ENCODE measurements at places on chromosomes 7 and 10.

DNA sequence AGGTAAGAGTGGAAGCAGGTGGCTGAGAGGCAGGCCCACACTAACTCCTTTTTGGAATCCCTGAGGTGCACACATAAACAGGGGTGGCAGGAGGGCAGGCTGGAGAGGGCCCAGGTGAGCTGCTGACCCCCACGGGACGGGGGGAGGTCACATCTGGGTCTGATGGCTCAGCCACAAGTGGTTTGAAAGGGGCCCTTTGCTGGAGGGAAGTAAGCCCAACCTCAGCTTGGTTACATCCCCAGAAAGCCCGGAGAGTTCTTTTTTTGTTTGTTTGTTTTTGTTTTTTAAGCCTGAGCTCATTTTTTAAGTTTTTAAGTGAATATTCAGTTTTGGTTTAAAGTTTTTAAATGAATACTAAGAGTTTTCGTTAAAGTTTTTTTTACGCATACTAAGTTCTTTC, 72.8 kb upstream of the CUX1 start:
- DNase-seq: no peak

DNA sequence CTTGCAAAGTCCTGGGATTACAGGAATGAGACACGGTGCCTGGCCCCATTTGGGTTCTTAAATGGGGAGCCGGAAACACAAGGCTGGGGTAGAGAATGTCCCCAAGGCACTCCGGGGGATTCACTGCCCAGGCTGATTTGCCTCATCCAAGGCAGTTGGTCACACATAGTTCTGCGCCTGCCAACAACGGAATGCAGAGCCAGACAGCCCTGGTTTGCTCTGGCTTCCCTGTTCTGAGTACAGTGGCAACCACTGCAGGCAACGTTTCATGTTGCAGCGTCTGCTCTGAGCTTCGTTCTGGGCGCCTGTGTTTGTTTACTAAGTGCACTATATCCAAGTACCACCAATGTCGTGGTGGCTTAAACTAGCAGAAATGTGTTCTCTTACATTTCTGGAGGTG, 61.7 kb upstream of the C1QL3 start:
- DNase-seq: no peak

- no peak for DNase-seq
Measured at GRCh38 chr7:107206136-107206535, 37.3 kb downstream of the HBP1 start.

DNA sequence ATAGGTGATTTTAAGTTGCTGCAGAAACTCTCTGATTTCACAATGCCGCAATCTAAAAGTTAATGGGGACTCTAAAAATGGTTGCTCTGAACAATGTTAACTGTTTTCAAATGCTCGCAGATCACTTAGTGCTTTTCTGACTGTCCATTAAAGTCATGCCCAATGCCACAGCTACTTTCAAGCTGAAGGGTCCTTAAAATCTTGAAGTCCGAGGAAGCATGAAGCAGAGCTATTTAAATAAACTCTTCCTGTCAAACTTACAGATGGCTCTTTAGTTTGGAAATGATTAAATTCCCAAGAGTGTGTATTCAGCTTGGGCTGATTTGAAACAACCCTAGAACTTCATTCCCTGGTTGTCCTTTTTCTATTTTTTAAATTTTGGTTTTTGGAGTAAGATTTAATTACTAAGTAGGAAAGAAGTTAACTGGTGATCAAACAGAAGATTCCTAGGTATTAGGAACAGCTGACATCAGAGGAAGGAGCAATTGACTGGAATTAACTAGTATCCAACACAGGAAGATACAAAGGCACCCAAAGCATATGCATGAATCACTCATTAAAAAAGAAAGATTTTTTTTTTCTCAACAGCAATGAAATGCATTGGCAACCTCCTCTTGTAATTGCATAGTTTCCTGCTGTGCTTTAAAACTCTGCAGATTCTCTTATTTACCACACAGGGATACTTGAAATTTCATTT, 105.1 kb downstream of the NRP1 start:
- no peak for DNase-seq

GRCh38 chr7:132800522-132800921, 224.3 kb upstream of the PLXNA4 start:
- no peak for DNase-seq

DNA sequence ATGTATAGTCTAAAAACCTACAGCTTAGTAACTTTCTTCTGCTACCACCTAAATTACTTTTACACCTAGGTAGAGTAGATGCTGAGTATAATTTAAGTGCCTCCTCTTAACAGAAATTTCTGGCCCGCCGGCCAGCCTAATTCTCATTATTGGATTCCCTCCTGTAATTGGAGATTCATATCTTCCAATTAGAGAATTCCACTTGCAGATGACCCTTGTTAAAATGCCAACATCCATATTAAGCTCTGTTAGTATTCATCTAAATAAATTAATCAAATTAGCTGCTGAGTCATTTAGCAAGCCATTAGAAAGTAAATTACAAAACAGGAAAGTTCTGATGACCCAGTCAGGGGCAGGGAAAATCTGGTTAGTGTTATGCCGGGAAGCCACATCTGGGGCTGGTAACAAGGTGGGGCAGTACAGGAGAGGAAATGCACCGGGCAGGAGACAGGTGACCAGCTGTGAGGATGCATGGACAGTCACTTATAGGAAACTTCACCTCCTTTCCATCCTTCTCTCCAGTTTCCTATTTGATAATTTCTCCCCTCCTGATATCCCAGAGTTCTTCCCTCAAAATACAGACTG, 82.8 kb downstream of the ORC5 start:
- DNase-seq: no peak

- DNase-seq: no peak
Measured at GRCh38 chr7:29123626-29124190, 22.6 kb downstream of the CPVL start.

GRCh38 chr10:100645613-100646392, 99.6 kb upstream of the PAX2 start:
- DNase-seq: no peak

GRCh38 chr7:134571101-134571500, 22.2 kb downstream of the AKR1B15 start:
- DNase-seq: no peak

- DNase-seq: no peak
Measured at GRCh38 chr7:28548416-28548815, 136.1 kb downstream of the CREB5 start.

DNA sequence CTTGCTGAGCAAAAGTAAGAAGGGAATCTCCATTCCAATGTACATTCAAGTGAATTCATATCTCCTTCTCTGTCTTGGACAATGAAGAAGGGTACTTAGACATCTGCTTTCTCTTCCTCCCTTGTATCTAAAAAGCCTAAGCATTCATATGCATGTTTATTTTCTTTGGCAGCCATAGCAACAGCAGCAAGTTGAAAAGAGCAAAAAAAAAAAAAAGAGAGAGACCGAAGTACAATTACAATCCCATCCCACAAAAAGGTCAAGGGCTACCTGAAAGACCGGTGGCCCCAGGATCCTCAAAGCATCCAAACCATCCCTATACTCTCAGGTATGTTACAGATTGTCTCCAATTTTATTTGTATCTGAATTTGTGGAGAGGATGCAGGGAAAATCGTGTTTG, 4.1 kb downstream of the OR2F1 start:
- no peak for DNase-seq

GRCh38 chr7:54394834-54395233, 147.3 kb upstream of the VSTM2A start:
- no peak for DNase-seq

DNA sequence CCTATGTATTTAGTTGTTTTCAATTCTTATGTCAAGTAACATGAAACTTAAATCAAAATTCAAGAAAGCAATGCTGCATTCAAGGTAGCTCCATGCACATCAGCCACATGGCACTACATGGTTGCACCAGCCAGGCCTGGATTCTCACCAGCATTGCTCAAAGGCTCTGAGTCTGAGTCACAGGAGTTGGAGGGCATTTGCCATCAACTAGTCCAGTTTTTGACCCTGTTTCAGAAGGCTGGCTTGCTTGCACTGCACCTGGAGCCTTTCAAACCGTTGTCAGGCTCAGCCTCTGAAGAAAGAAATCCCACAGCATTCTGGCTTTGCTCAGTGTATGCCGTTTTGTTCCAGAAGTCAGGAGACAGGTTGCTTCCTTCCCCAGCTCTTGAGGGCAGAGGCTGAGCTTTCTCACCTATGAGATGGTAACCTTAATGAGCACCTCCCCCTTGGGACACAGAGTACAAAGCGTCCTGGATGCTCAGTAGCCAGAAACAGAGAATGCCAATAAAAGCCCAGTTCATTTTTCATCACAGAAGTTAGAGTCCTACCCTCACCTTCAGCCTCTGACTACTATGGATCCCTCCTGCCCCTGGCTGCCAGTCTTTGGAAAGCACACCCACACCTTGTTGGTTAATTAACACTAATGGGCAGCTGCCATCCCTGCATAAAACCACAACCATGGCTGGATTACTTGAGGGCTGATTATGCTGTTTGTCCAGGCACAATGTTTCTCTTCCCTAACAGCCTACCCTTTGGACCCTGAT, 288.4 kb upstream of the LRRTM3 start:
- no peak for DNase-seq

- DNase-seq: no peak
Measured at GRCh38 chr10:128081222-128081621, 45.0 kb downstream of the MKI67 start.

DNA sequence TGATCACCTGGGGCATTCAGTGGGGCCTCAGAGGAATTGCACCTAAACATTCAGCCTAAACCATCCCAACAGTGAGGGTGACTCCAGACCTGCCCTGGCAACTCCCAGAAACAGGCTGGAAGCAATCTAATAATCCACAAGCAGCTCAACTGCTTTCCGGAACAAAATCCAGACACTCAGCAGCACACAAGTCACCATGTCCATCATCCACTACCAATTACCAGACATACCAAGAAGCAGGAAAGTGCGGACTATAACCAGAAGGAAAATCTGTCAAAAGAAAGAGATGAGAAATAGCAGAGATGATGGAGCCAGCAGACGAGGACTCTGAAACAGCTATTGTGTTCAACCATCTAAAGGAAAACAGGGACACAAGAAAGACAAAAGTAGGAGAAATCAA, 342.6 kb upstream of the ZMIZ1 start:
- no peak for DNase-seq

DNA sequence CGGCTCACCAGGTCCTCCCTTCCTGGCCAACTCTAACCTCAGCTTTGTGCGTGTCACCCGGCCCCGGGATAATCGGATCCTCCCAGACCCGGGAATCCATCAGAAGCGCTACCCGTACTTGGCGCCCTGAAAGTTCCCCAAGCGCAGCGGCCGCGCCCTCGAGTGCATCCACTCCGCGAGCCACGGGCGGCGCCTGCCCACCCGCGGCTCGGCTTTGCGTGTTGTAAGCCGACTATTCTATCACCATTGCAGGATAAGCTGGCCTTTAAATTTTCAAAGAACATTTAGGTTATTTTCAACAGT, 35.7 kb upstream of the EBLN1 start:
- DNase-seq: peak; percentile 3

GRCh38 chr10:21888959-21889358, 114.6 kb downstream of the DNAJC1 start:
- DNase-seq: no peak

- DNase-seq: no peak
Measured at GRCh38 chr10:77068272-77068671, 569.3 kb downstream of the KCNMA1 start.

GRCh38 chr7:36275735-36276284, 113.9 kb upstream of the ANLN start:
- DNase-seq: no peak

- DNase-seq: peak; percentile 34
Measured at GRCh38 chr7:151243408-151244195, 4.9 kb downstream of the SMARCD3 start.

- peak; percentile 10 for DNase-seq
Measured at GRCh38 chr7:142454862-142455261, 197.0 kb upstream of the PRSS58 start.

- no peak for DNase-seq
Measured at GRCh38 chr7:13821152-13821787, 168.2 kb downstream of the ETV1 start.

- no peak for DNase-seq
Measured at GRCh38 chr7:47128700-47129099, 453.2 kb downstream of the TNS3 start.

GRCh38 chr10:86164174-86164774, 202.3 kb downstream of the GRID1 start:
- no peak for DNase-seq

GRCh38 chr10:50988792-50989191, 85.5 kb upstream of the PRKG1 start:
- no peak for DNase-seq

DNA sequence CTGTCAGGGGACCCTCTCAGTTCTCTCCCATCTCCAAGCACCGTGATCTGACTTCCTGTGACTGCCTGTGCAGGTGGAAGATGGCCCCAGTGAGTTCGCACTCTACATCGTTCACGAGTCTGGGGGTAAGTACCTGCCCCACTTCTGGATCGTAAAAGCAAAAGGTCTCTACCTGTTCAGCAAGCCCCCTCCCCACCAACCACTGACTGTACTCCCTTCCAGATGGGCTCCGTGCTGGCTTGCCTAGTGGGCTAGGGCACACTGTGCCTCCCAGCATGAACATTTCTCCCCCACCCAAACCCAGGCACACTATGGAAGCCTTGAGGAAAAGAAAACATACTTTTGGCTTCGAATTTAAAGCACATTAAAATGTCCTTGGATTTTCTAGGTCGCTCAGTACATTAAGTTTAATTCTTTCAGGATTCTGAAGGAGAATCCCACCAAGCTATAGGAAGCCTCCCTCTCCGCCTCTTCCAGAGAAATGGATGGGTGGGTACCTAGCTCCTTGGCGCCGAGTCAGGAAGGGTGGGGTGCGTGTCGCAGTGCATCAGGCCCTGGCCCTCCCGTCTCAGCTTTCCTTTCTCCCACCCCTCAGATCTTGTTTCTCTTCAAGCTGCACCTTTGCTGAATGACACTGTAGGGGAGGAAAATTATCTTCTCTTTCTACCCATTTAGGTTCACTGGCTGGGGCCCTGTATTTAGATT, 11.0 kb upstream of the ZNF22 start:
- DNase-seq: no peak

- no peak for DNase-seq
Measured at GRCh38 chr7:29127527-29127926, 18.8 kb downstream of the CPVL start.

GRCh38 chr7:17623546-17624185, 316.6 kb downstream of the SNX13 start:
- no peak for DNase-seq

DNA sequence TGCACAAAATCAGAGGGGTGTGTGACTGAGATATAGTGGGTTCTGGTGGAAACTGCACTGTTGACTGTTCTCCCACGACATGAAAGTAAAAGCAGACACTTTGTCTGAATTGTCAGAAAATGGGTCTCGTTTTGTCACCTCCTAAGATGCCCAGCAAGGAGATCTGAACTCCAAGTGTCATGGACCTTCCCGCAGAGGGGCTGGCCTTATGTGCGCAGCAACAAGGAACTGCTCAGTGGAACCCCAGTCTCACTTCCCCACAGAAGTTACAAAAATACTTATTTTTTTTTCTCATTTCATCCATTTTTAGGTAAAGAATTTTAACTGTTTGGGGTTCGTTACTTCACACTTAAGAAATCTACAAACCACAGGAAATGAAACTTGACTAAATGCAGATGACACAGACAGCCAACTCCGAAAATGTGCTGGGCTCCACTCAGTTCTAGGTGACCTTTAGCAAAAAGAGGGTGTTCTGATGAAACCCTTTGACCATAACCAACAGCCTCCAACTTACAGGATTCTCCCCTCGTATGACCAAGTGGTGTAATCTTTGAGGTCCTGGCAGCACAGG, 115.0 kb downstream of the FAM107B start:
- no peak for DNase-seq

- no peak for DNase-seq
Measured at GRCh38 chr7:94949532-94949931, 42.1 kb downstream of the PPP1R9A start.

- DNase-seq: no peak
Measured at GRCh38 chr10:123944661-123945060, 53.1 kb upstream of the CPXM2 start.

GRCh38 chr10:34141032-34141680, 673.9 kb downstream of the PARD3 start:
- no peak for DNase-seq
